ENCODE measurements at places on chromosomes 3 and 15. TPM values are rescaled to one million over a fixed set of nuclear protein-coding genes. Genes with fewer than 3 reads are reported as not detected.

The ERICH6 gene
- total RNA-seq, result not detected

DNA sequence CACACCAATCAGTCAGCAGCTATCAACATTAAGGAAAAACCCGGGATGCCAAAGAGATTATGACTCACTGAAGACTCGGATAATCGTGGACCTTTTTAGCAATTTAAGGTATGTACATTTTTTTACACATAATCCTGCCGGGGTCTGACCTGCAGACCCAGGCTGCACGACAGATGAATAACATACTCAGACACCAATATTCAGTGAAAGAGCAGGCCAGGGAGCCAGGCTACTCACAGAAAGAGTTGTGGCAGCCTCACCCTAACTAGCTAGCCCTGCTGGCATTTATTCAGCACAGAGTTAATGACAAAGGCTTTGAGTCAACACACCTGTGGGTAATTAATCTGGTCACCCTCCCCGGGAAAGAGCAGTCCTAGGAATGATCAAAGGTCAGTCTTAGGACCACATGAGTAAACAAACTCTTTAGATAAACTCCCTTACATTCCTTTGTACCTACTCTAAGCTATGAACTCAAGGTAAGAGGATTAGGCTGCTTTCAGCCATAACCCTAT, 727.5 kb downstream of the TBL1XR1 start:
- H3K27ac ChIP-seq, result no peak overlapping the region
- no peaks in the 10 kb centered on the region for H3K27me3 ChIP-seq
- H3K4me3 ChIP-seq, result no peak overlapping the region
- DNase-seq, result no peak

DNA sequence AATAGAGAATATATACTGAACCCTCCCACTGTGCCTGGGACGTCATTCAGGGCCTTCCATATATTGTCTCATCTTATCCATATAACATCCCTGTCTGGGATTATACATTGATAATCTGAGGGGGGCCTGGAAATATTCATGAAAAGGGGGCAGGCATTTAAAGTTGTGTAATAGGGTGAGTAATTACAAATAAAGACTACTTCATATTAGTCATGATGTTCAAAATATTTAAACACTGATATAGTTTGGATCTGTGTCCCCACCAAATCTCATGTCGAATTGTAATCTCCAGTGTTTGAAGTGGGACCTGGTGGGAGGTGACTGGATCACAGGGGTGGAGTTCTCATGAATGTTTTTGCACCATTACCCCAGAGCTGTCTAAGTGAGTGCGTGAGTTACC, 97.8 kb downstream of the AQP9 start:
- peaks cover under 1% of the 10 kb centered on the region for H3K27me3 ChIP-seq
- H3K36me3 ChIP-seq, result no peaks in the 10 kb centered on the region
- no peak overlapping the region for H3K27ac ChIP-seq
- no peak overlapping the region for H3K4me3 ChIP-seq
- DNase-seq, result no peak
- no peaks in the 10 kb centered on the region for H3K4me1 ChIP-seq

DNA sequence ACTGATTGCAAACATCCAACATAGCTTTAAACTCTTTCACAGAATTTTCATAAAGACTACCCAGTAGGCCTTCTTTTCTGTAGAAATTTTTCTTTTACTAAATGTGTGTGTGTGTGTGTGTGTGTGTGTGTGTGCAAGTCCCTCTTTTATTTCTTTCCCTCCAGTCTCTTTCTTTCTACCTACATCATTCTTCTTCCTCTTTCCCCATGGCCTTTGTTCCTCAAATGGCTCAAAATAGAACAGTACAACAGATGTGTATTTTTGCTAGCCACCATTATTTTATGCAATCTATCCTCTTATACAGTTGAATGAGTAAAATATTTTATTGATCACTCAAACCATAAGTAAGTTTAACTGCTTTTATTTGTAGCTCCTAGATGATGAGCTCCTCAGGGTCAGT, 76.4 kb downstream of the USF3 start:
- H3K27me3 ChIP-seq, result peaks cover 9% of the 10 kb centered on the region
- H3K4me3 ChIP-seq, result no peak overlapping the region
- H3K36me3 ChIP-seq, result no peaks in the 10 kb centered on the region
- no peaks in the 10 kb centered on the region for H3K4me1 ChIP-seq
- no peak overlapping the region for H3K27ac ChIP-seq

DNA sequence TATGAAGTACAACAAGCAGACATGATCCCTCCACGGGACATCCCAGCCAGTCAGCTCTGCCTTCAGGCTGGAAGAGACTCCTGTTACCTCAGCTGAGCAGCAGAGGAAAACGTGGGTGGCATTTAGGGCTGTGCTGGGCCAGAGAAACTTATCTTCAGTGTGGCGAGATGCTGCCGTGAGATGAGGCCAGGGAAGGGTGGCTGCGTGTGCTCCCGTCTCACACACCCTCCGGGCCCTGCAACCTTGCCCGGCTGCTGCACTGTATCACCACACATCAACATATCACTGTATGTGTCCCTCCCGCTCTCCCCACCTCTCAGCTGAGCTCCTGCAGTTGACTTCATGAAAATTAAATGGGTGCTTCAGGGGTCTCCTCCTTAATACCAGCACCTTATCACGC, 23.4 kb downstream of the BMF start:
- H3K27me3 ChIP-seq, result no peaks in the 10 kb centered on the region
- H3K4me3 ChIP-seq, result no peak overlapping the region
- DNase-seq, result peak; percentile 59
- H3K36me3 ChIP-seq, result peaks cover 3% of the 10 kb centered on the region
- peaks cover 85% of the 10 kb centered on the region for H3K4me1 ChIP-seq

GRCh38 chr3:141426404-141427034, 58.2 kb downstream of the ZBTB38 start:
- DNase-seq, result no peak
- H3K27ac ChIP-seq, result peak overlapping the region; percentile 73
- peaks cover 29% of the 10 kb centered on the region for H3K4me1 ChIP-seq
- no peak overlapping the region for H3K4me3 ChIP-seq

The CPN2 gene
- not detected for total RNA-seq

- no peak for DNase-seq
- H3K27ac ChIP-seq, result no peak overlapping the region
- H3K4me3 ChIP-seq, result no peak overlapping the region
- peaks cover 6% of the 10 kb centered on the region for H3K27me3 ChIP-seq
- peaks cover 12% of the 10 kb centered on the region for H3K4me1 ChIP-seq
These were observed 196.6 kb downstream of the TPRG1 start for GRCh38 chr3:189368384-189368783.

DNA sequence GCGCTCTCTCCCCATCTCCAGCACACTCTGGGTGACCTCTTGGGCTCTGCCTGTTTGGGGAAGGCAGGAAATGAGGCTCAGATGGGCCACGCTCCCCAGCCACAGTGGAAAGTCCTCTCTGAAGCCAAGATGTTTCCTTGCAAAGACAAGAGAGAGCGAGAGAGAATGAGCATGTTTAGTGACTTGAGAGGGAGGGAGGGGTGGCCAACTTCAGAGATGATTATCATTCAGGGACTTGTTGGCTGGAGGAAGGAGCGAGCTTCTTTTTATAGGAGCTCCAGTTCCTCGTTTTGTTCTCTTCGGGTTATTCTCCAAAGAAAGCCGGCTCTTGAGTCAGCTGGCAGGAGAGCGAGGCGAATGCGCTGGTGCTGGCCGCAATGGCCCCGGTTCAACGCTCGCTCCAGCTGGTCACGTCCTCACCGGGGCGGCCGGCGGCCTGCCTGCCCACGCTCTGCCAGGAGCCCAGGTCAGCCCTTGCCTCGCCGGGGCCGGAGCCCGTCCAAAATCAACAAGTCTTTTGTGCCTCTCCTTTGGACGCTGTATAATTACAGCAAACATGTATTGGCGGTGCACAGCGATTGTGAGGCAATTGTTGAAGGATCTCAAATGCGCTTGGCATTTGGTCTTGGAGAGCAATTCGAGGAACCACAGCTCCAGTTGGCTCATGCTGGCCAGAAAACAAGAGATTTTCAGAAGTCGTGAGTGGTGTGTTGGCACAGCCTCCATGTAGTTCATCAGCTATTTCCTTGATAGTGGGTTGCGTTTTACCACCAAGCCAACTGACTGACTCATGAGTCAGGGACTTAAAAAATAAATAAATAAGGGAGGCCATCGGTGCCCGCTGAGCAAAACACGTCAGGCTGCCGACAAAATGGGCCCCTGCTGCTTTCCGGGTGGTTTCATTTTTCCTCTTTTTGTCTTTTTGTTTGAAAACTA, 288.6 kb downstream of the UACA start:
- H3K27ac ChIP-seq, result peak overlapping the region; percentile 95
- H3K36me3 ChIP-seq, result peaks cover 1% of the 10 kb centered on the region
- peaks cover 24% of the 10 kb centered on the region for H3K4me1 ChIP-seq
- peak overlapping the region; percentile 59 for H3K4me3 ChIP-seq
- H3K27me3 ChIP-seq, result peaks cover 31% of the 10 kb centered on the region
- peak; percentile 78 for DNase-seq

Measured in chondrocyte (in vitro differentiated cells).